ENCODE measurements at places on chromosomes 11 and 22.
A peak's percentile ranks its signal among the peaks of the same experiment; 100 is the strongest.

DNA sequence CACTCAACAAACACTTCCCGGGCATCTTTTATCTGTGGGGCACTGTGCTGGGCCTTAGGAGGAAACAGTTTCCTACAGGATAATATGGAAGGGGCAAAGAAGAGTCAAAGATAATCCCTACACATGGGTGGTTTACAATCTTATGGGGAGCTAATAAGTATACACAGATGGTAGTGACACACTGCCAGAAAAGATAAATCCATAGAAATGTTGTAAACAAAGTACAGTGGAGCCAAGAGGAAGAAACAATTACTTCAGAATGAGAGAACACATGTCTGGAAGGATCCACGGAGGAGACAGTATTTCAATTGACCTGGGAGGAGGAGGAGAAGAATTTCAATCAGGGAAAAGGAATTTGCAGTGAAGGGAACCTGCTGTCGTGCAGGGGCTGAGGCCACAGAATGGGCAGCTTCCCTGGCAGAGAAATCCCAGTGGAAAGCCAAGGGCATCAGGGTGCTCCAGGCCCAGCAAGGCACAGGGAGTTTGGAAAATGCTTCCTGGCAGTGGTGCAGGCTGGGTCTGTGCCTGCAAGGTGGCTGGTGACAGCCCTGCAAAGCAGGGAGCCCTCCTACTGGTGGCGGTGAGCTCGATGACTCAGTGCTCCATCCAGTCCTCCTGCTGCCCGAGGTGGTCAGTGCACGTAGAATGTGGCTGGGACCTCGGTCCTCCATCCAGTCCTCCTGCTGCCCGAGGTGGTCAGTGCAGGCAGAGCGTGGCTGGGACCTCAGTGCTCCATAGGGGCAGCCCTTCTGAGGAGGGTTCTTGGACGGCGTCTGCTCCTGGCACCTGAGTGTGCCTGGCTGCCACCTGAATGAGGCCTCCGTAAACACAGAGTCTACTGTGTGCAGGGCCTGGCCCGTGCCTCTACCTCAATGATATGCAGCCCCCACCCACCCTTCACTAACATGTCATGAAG lies 444.3 kb upstream of the B3GAT1 start:
- no peak for DNase-seq

GRCh38 chr11:65625628-65626342 lies 10.2 kb downstream of the PCNX3 start:
- DNase-seq: peak; percentile 50

GRCh38 chr11:120929664-120930154 lies 94.2 kb upstream of the TBCEL start:
- peak; percentile 11 for DNase-seq

DNA sequence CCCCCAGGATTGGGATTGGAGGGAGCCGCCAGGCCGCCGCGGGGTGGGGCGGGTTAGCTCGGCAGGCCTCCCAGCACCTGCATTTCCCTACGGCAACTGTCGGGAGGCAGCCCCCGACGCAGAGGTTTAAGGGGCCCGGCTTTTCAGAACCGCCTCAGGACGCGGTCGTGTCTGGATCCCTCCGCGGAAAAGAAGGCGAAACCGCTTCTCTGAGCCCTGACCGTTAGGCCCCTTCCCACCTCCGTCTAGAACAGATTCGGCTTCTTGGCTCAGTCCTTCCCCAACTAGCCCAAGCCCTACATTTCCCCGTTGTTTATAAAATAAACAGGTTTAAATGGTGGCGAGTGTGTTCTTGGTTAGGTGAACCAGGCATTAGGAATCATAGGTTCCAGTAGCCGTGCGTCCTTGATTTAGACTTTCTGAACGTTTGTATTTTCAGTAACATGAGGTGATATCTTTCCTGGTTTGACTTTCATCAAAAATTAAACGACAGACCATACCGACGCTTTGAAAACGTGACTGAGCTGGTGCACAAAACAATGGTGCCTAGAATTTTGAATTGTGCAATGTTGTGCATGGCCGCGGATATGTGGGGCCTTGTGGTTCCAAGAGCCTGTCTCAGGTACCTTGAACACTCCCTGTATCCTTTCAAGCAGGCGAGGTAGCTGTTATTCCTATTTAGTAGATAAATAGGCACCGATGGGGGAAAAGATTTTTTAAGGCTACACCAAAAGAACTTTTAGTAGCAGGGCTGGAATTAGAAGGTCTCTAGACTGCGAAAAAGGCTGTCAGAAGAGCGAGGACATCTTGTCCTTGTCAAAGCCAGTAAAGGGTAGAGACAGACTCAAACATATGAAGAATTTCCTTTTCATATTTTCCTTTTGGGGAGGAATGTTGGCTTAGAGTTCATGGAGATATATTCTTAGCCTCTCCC lies 1.2 kb upstream of the HSPA8 start:
- DNase-seq: peak; percentile 18

DNA sequence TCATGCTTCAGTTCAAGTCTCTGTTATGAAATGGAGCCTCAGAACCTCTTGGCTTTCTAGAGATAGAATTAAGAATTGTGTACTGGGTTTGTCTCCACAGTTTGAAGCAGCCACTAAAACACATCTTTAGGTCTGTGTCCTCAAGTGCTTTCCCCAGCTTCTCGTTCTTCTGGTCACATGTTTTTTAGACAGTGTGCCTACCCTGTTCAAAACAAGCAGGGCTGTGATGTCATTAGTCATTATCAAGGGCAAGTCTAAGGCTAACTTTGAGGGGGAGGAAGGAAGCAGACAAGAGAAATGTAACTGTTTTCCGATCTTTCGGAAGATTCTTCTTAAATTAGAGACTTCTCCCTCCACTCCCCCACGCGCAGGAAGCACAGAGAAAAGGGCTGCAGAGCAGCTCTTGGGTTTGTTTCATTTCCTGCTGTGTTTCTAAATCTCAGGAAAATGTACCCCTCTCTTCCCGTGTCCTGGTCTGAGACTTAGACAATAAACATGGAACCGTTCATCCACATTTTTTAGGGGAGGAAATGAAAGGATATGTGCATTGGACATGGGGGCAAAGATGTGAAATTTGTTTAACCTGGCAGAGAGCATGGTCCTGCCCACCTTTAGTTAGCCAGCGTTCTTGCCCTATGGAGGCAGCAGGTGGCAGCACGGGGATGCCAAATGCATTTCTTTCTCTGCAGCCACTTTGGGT lies 3.1 kb downstream of the AKIP1 start:
- DNase-seq: peak; percentile 37

GRCh38 chr22:20488946-20489345 lies 6.6 kb downstream of the KLHL22 start:
- DNase-seq: no peak

DNA sequence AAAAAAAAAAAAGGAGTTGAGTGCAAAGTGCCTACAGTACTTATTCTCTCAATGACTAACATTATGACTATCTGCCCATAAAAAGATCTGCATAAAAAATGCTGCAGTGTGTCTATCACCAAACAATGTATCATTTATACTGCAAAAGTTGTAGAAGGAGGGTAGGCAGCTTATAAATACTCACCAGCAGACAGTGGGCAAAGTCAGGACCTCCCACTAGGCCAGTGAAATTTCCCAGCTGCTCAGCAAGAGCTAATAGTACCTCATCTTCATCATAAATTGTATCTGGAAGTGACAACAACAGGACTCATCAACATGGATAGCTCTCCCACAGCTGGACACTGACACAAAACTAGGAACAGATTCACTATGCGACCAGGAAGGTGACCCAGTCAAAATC lies 1.6 kb downstream of the PPP2R1B start:
- DNase-seq: no peak

DNA sequence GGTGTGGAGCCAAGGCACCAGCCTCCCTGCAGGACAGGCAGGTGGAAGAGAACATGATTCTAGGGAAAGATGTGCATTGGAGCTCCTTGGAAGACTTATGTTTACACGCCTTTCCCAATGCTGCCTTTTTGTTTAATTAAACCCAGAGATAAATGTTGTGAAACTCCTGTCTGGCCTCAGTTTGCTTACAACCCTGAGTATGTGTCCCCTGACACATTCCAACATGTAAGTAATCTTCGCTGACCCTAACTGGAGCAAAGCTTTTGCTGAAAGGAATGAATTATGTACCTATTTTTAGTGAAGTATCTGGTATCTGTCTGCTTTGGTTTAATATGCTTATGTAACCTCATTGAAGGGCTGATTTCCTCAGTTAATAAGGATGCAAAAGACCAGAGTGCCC lies 56.7 kb downstream of the APIP start:
- DNase-seq: no peak

GRCh38 chr22:24526191-24526590 lies 28.7 kb downstream of the GUCD1 start:
- DNase-seq: no peak

DNA sequence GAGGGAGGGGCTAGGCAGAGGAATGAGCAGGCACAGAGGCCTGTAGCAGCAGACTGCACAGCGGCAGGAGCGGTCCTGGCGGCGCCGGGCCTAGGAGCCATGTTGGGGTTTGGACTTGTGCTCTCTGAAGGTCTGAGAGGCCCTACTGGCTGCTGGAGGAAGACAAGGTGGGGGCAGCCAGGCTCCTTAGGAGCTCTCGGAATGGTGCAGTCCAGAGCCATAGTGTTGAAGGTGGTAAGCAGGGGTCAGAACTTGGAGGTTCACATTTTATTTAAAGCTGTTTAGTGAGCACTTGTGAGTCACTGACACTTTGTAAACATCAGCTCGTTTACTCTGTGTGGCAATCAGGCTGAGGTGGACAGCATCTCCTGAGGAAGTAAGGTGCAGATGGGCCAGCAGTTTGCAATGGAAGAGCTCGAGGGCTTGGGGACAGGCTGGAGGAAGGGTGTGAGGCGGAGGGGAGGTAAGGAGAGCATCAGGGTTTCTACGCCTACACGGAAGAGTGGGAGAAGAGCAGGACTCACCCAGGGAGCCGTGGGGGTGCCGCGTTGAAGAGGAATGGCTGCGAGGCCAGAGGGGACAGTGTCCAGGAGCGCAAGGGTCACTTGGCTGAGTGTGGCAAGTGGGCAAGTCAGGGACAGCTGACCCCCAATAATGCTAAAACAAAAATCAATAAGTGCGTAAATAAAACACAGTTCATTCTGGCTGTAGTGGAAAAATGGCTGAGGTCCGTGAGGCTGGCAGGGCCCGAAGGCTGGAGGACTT lies 10.0 kb upstream of the TMEM191C start:
- no peak for DNase-seq

GRCh38 chr22:32644252-32645100 lies 157.0 kb upstream of the TIMP3 start:
- no peak for DNase-seq

DNA sequence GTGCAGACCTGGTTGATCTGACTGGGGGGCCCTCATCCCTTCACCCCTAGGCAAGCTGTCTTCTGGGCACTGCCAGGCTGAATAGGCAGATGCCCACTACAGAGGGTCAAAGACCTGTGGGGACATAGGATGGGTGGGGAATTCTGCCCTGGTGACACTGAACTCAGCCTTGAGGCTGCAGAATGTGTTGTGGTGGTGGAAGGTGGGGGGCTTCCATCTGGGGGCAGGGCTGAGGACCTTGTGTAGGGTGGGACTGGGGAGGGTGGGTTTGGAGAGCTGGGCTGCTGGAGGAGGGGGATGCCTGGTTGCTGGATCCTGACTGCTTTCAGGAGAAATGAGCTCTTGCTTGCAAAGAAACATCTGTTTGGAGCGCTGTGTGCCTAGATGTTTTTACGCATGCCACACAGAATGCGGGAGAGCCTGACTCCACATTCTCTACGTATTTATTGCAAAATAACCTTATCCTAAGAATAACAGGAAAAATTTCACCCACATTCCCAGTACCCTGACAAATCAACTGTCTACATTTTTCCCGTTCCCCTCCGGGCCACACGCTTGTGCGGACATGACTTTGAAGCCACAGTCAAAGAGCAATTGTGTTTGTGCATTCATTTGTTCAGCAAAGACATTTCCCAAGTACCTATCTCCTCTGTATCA lies 18.3 kb downstream of the SMIM38 start:
- no peak for DNase-seq

- DNase-seq: no peak
Observed at GRCh38 chr22:48749555-48750227, 1078.0 kb downstream of the BRD1 start.

- no peak for DNase-seq
Observed at GRCh38 chr22:50551160-50551752, 5.6 kb downstream of the KLHDC7B start.

DNA sequence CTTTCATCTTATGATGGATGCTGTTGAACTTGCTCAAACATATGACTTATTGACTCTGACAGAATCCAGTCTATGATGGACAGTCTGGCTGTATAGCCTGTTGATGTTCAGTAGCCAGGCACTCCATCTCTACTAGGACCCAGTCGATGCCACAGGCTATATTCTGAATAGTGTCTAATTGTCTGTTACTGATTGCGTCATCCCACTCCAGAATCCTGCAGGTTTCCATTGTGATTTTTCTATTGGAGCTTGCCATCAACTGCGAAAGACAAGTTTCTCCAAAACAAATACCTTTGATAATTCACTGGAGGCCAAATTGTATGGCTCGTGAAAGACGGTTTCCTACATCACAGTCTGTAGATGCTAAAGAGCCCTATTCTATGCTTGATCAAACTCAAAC lies 481.7 kb upstream of the CHORDC1 start:
- no peak for DNase-seq

DNA sequence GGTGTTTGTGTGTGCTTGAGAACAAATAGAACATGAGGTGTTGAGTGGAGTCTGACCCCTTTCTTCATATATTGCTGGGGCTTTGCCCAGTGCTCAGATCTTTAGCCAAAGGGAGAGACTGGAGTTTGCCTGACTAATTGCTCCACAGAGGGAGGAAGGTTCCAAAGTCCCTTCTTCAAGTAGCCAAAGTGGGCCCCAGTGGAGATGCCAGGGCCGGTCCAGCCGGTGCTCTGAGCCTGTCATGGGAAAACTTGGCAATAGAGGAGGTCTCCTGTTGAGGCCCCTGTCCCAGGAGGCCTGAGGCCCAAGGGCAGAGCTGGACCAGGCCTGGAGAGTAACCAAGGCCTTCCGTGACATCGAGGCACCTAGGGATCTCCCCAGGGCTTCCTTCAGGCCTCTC lies 112.3 kb downstream of the DSCAML1 start:
- DNase-seq: no peak

- DNase-seq: no peak
Observed at GRCh38 chr11:127670374-127671119, 670.0 kb upstream of the KIRREL3 start.

- no peak for DNase-seq
Observed at GRCh38 chr22:40279017-40279416, 67.3 kb upstream of the ADSL start.

- DNase-seq: no peak
Observed at GRCh38 chr22:43726322-43726721, 85.8 kb downstream of the EFCAB6 start.

- DNase-seq: no peak
Observed at GRCh38 chr22:33012833-33013450, 45.2 kb downstream of the SYN3 start.

GRCh38 chr22:37274380-37274862 lies 7.9 kb upstream of the CYTH4 start:
- no peak for DNase-seq

- no peak for DNase-seq
Observed at GRCh38 chr11:116111546-116111945, 607.3 kb upstream of the CADM1 start.

- no peak for DNase-seq
Observed at GRCh38 chr11:36233204-36233603, 56.0 kb downstream of the COMMD9 start.

Measured in activated T-cell treated with anti-CD3 and anti-CD28 coated beads, Interleukin-2, amount 50 U/mL, for 4 hours (primary cell).